ENCODE measurements at places on chromosomes 6 and 20.

DNA sequence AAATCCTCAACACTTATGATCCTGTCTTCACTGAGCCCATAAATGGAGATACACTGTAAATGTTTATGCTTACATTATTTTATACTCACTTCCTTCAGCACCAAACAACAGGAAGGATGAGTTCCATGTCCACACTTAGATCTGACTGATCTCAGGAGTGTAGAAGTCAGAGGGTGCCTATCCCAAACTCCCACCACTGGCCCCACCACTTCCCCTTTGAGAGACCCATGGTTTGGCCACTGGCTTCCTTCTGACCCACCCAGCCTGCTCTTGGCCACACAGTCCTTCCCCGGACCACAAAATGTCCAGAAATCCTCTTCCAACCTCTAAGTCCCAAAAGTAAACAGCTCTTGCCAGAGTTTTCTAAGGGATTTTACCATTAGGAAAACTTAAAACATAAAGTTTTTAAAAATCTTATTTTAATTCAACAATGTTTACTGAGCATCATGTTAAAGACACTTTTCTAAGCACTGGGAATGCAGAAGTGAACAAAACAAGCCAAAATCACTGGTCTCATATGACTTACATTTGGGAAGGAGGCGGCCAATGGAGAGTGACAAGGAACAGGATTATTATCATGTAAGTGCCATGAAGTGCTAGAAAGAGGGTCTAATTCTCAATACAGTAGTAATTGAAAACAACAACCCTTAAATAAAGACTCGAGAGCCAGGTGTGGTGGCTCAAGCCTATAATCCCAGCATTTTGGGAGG lies 103.8 kb downstream of the NRSN1 start:
- no peak for DNase-seq

- no peak for DNase-seq
Observed at GRCh38 chr20:53834062-53834442, 236.3 kb downstream of the BCAS1 start.

DNA sequence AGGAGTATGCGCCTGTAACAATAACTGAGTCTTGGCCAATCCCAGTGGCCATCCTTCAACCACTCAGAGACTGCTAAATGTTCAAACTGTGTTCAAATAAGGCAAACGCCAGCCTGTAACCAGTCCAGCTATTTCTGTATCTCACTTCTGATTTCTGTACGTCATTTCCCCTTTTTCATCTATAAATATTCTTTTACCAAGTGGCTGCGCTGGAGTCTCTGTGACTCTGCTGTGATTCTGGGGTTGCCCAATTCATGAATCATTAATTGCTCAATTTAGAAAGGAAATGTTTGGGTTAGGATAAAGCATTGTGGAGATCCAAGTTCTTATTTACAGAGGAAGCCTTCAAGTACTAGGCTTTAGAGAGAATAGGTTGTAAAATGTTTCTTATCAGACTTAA lies 89.8 kb upstream of the UST start:
- no peak for DNase-seq

GRCh38 chr6:69719602-69720193 lies 77.1 kb downstream of the LMBRD1 start:
- peak; percentile 38 for DNase-seq

- DNase-seq = peak; percentile 84
Observed at GRCh38 chr6:28802417-28803336, 121.1 kb downstream of the TRIM27 start.

DNA sequence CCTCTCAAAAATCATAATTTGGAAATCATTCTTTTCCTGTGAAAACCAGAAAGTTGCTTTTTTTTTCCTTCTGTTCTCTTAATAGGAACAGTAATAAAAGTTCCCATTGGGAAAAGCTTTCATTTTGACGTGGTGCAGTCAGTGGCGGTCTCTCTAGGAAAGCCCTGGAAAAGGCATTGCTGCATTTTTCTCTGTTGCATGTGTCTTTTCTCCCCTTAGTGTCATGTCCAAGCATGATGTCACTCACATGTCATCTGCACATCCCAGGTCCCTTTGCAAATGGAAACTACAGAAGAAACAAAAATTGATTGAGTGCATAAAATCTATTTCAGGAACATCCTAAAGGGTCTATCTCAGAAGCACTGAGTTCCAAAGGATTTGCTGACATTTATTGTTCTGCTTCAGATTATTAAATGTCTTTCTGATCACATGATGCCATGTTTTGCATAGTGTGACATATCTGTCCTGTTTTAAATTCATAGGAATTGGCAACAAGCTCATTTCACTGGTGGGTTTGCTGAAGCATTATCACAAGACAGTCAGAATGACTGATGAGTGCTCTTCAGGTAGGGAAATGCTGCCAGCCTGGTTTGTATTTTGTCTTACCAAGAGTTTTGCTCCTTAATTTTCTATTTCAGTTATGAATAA lies 208.7 kb downstream of the SOX4 start:
- DNase-seq = no peak

- no peak for DNase-seq
Observed at GRCh38 chr6:7171119-7171518, 63.4 kb downstream of the RREB1 start.
